ENCODE measurements at places on chromosomes 16 and 17. TPM values are rescaled to one million over a fixed set of nuclear protein-coding genes. Genes with fewer than 3 reads are reported as not detected.
A peak's percentile ranks its signal among the peaks of the same experiment; 100 is the strongest.

The KRTAP4-1 gene
- polyA plus RNA-seq = not detected

The UMOD gene
- polyA plus RNA-seq = not detected

The ACBD4 gene
- 4.5 TPM for polyA plus RNA-seq

The GRIN2C gene
- 0.19 TPM for polyA plus RNA-seq

DNA sequence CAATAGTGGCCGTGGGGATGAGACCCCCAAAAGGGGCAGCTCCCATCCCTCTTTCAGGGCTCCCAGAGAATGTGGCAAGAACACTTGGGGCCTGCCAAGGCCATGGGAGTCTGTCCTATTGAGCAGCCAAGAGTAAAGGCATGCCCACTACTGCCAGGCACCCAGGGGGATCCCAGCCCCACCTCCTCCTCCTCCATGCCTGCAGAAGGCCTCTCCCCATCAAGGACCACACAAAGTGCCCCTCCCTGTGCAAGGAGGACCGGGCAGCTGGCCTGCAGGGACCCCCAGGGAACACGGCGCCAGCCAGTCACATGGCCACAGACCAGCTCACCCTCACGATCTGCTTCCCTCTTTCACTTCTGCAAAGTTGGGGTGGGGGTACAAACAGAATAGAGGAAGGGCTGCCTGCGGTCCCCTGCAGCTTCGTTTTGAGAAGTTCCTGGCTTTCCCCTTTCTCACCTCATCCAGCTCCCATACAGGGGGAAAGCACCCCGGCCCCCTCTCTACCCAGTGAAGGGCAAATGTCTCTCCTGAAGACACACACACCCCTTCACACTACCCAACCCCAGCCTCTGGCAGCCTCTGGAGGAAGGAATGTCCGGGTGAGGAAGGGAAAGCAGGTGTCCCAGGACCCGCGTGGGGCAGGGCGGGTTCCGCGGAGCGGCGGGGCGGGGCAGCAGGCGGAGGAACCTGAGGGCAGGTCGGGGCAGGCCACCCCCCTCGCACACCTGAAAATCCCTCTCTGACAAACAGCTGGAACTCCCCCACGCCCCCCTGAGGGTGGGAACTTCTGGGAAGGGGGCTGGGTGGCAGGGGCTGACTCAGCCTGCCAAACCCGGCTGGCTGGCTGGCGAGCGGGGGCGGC, 2.0 kb downstream of the PPP1R9B start:
- peak; percentile 40 for DNase-seq

DNA sequence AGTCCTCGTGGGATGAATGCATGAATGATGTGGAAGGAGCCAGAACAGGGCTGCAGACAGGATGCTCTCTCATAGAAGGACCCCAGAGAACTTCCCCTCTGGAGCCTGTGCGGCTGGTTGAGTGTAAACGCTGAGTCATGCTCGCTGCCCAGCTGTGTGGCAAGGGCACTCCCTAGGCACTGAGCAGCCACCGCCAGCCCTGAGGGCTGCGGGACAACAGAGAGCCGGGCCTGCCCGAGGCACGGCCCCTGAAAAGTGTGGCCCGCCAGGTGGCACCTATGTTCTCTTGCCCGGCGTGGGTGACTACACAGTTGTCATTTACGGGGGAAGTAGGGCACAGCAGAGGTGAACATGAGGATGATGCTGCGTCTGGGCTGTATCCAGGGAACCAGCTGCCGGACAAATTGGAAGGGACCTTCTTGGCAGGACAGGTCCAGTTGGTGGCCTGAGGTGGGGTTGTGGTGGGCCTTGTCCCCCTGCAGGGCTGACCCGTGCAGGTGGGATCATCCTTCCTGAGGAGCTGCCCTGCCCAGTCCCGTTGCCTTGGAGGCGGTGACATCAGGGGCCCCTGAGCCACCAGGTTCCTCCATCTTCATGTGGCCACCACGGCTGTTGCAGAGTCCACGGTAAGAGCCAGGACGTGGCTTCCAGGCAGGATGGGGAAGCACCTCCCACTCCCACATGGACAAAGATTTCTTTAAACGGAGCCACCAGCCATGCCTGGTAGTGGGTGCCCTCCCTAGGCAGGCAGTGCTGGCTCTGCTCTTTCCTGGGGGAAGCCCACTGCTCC, 94.8 kb upstream of the CBX4 start:
- DNase-seq = no peak

DNA sequence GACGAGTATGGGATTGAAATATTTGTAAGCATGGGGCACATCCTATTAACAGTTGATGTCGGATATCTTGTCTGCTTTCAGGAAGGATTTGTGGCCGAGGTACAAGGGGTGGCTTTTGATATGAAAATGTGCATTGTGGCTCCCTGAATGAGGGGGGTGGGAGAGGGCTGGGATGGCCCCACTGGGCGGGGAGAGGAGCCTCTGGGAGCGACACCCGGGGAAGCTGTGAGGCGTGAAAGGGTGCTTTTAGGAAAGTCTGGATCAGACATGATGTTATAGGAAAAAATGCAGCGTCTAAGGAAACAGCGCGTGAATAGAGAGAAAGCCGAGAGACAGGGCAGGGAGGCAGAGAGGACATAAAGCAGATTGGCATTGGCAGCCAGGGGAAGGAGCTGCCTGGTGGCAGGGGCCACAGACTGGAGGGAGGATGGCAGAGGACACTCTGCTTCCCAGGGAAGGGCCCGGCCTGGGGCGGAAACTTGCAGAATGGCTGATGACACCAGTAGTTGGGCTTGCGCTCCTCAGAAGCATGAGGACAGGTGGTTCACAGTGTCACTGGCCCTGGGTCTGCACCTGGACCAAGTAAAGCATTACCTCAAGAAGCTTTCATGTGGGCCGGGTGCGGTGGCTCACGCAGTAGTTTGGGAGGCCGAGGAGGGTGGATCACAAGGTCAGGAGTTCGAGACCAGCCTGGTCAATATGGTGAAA, 95.7 kb downstream of the NTN1 start:
- DNase-seq = no peak

GRCh38 chr17:74585711-74586110, 6.4 kb downstream of the CD300LD start:
- no peak for DNase-seq

DNA sequence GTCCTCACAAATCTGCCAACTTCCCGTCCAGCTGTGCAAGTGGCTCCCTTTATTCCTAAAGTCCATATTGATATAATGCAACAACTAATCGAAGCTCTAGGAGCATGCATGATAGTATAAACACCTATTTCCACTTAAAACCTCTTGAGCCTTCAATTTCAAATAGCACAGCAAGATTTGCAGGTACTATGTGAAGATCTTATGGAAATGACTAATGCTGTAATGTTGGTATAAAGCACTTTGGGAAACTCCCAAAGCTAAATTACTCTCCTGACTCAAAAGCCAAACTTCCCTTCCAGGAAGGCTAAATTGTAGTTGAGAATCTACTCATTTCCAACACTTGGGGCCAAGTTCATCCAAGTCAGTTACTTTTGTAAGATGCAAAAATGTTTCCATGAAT, 287.6 kb upstream of the CDH11 start:
- DNase-seq = no peak

DNA sequence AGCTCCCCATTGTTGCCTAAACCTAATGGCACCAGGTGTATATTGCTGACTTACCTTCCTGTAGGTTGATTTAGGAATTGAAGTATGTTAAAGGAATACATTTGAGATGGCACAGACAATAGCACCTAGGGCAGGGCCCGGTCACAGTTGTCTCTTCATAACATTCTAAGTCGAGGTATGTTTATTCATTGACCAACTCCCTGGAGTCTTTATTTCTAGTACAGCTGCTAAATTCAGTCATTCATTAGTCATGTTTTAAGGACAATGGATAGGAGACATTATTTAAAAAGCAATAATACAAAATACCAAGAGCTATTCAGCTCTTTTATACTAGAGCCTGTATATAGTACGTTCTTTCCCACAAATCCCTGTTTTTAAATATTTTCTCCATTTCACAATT, 369.5 kb upstream of the HSBP1 start:
- DNase-seq = no peak

DNA sequence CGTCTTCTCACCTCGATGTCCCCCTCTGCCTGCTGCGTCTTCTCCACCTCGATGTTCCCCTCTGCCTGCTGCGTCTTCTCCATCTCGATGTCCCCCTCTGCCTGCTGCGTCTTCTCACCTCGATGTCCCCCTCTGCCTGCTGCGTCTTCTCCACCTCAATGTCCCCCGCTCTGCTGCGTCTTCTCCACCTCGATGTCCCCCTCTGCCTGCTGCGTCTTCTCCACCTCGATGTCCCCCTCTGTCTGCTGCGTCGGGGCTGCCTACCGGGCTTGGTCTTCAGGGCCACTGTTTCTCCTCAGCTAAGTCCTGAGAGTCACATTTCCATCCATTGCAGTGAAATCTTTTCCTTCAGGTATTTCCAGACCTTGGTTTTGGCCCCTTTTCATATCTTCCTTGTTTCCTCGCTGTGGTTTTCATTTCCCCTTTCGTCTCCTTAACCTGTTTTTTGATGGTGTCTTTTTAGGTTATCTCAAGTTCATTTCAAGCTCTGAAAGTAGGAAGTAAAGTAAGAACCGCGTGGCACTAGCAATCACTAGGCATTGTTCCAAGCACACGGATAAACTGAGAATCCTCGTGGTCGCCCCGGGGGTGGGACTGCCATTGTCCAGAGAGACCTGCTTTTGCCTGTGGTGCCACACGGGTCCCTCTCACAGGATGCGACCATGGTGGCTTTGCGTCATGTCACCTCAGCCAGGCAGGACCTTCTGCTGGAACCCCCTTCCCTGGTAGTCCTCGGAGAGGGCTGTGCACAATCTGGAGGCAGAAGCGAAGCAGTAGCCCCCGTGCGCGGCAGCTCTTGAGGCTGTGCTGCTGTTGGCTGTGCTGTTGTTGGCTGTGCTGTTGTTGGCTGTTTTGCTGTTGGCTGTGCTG, 9.5 kb upstream of the ZNF750 start:
- DNase-seq = no peak

DNA sequence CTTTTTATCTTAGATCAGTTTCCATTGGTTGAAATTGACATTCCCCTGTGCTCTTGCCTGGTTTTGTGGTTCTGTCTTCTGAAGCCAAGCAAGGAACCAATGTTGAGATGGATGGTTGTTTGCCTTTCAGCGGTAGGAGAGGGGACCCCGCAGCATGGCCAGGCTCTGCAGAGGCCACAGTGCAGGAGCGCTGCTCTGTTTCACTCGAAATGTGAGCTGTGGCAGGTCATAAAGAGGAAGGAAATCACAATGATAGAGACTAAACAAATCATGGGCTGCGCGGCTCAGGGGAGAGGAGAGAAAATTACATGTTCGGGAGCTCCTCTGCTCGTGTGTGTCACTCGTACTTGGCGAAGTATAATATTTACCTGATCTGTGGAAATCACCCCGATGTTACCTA, 148.2 kb downstream of the SNX29 start:
- no peak for DNase-seq

DNA sequence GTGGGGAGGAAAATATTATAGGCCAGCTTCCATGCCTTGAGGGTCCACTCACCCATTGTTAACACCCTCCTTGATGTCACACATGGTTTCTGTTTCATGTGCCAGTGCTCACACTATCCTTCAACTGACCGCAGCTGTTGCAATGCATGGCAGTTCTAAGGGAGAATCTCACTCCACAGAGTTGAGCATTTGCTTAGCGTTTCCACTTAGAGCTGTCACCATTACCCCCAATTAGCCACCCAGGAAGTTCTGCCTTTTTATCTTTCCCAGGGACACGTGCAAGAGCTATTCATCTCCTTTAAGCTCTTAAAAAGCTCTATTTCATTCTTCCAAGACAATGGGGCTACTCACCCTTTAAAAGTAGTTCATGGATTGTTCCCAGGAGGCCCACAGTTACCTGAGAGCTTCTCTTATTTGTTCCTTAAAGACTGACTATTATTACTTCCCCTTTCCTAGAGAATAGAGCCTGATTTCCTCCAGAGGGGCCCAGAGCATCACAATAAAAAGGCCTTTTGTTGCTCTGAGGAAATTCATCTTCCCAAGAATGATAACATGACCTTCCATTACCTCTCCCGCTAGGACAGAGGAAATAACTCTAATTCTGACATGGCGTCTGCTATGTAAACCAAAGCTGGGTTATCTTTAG, 126.8 kb downstream of the CACNG3 start:
- DNase-seq = peak; percentile 58

DNA sequence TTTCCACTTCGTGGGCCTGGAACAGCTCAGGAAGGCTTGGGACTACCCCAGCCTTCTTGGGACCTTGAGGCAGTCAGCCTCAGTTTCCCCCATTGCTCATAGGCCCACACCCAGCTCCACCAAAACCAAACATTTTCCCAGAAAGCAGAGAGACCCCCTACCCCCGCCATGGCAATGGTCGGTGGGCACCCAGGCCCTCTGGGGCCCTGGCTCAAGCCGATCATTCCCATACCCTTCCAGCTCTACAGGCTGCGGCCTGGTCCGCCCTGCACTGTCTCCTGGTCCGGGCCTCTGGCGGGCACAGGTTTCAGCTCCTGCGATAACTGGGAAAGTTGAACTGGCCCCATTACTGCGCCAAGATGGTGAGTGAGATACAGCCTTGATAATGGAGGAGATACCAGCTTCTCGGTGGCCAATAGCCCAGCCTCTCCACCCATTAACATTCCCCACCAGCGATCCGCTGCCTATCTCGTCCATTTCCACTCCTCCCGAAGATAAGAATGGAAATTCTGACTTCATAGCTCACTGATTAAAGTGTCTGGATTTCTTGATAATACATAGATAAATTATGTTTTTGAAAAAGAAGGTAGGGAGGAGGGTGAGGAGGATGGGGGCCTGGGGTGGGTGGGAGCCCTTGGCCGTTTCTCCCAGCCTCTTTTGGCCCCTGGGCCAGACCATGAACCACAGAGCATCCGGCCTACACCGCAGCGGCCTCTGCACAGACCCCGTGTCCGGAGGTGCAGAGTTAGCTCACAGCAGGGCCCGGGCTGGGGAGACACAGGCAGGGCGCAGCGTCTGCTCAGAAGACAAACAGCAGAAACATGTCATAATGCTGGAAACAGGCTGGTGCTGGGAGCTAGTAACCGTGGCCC, 11.6 kb downstream of the ZFPM1 start:
- no peak for DNase-seq

DNA sequence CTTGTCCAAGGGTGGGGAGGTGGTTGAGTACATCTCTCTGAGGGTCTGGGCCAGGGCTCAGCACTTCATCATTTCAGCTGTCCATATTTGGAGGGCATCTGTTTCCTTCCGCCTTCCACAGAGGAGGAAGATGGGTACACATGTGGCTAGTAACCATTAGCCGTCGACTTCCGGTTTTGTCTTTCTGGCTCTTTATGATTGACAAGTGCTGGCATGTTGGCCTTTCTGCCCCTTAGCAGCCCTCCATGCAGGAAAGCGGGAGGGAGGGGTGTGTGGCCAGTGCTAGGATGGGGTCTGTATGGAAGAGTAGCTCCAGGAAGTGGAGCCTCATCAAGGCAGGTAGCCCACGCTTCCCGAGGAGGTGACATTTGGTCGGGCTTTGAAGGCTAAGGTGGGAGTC, 69.6 kb downstream of the RAI1 start:
- DNase-seq = no peak

DNA sequence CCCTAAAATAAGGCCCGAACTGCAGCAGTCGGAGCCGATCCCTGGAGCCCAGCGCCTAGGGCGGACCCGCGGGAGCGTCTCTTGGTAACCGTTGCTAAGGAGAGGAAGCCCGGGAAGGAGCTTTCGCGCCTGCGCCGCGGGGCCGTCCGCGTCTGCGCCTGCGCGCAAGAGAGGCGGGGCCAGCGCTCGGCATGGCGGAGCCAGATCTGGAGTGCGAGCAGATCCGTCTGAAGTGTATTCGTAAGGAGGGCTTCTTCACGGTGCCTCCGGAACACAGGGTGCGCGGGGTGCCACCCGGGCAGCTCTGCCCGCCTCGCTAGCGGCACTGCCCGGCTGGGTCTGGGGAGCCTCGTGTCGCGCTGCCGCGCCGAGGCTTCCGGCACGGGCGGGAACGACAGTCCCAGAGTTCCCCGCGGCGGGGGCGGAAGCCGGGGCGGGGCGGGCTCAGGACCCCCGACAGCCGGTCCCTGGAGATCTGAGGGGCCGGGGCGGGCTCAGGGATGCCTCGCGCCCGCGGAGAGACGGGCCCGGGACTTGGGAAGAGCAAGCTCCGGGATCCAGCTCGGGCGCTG, at the start of gene CDK10:
Gene CDK10 (plus strand): TSS at position 170 of the 572 bp plus-strand sequence. CDS start 22 bp downstream, at position 192.
- DNase-seq = peak; percentile 96

Data from GM23338 (cell line).